ENCODE measurements at places on chromosomes 13 and 19.

GRCh38 chr13:73800011-73800410, 334.2 kb downstream of the KLF12 start:
- DNase-seq, result no peak

GRCh38 chr19:44810234-44811121, 1.6 kb downstream of the BCAM start:
- DNase-seq, result no peak

- no peak for DNase-seq
Measured at GRCh38 chr13:97583907-97584497, 150.0 kb downstream of the RAP2A start.

GRCh38 chr13:59356607-59357006, 807.1 kb downstream of the DIAPH3 start:
- DNase-seq, result no peak

- no peak for DNase-seq
Measured at GRCh38 chr13:50068508-50068907, 53.3 kb downstream of the KCNRG start.

GRCh38 chr13:64849196-64849595, 2380.9 kb downstream of the PCDH9 start:
- DNase-seq, result no peak

DNA sequence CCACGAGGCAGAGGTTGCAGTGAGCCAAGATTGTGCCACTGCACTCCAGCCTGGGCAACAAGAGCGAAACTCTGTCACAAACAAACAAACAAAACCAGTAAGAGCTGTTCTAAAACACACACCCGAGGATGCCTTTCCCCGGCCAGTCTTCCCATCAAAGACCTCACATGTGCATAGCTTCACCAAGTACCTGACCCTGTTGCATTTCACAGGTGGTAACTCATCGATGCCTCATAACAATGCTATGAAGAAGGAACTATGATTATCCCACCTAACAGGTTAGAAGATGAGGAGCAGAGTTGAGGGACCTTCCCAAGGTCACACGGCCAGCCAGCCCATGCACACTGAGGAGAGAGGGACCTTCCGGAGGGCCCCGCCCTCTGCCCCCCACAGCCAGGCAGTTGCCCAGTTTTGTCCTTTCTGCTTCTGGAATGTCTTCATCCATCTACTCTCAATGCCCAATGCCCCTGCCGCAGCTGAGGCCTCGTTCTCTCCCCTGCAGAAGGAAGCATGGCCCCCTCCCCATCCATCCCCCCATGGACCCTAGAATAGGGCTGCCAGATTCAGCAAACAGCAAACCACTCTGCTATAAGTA, 16.8 kb upstream of the LENG8 start:
- DNase-seq, result no peak

GRCh38 chr19:43474986-43475705, 9.7 kb upstream of the LYPD3 start:
- DNase-seq, result peak; percentile 90

DNA sequence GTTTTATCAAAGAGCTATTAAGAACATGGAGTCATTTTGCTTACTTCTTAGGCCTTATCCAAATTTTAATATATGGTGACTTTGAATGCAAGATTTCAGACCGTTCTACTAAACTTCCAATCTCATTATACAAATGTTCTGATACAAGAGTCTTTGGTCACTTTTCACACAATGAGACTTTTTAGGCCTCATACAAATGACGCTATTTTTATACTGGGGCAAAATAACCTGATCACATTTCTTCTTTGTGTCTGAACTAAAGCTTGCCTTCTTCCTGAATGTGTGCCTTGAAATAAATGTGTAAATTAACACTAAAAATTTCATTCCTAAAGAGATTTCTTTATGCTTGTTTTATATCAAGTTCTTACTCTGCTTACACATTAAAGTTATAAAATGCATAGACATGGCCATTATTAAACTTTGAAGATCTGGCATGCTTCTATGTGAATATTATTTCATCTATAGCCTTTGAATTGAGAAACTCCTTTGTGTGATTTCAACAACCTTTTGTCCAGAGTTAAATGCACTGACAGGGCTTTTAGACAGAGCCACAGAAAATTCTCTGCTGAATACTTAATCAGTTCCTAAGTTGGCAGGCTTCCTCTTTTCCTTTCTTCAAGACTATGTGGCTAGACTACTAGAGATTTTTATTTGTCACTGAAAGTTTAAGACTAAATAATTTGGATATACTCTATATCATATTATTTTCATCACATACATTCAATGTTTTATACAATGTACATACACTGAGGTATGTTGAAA, 86.1 kb downstream of the EDNRB start:
- peak; percentile 75 for DNase-seq

- DNase-seq, result no peak
Measured at GRCh38 chr13:86563308-86563707, 764.1 kb upstream of the SLITRK6 start.

GRCh38 chr13:38346764-38347163, 2.9 kb upstream of the UFM1 start:
- DNase-seq, result no peak

DNA sequence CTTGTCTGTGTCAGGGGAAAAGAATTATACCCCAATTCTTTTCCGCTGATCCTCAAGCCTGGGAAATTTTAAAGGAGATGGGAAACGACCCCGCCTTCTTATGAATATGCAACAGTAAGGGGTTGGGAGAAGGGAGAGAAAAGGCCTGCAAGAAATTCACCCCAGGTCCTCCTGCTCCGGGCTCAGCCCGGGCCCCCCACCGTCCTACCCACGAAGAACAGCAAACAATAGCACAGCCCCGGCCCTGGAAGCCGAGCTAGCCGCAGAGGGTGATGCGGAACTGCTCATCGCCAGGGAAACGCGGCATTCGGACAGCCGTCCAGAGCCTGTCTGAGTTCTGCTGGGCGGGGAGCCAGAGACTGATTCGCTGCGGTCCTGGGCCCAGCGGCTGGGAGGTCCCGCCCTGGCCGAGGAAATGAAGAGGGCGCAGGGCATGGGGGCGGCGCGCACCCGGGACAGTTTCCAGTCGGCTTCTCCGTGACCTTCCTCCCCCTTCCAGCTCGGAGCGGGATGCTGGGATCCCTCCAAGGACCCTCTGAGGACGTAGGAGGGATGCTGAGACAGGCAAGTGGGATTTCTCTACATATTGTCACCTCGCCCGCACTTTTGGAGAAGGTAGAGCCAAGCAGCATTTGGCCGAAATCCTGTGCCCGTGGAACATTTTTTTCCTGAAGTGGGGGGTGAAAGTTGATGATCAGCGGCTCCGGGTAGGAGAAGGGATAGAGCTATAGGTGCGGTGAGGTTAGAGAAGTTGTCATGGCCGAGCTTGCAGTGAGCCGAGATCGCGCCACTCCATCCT, 82.3 kb upstream of the C1QTNF9B start:
- DNase-seq, result peak; percentile 22

- DNase-seq, result peak; percentile 31
Measured at GRCh38 chr13:95204231-95204765, 97.0 kb downstream of the ABCC4 start.

DNA sequence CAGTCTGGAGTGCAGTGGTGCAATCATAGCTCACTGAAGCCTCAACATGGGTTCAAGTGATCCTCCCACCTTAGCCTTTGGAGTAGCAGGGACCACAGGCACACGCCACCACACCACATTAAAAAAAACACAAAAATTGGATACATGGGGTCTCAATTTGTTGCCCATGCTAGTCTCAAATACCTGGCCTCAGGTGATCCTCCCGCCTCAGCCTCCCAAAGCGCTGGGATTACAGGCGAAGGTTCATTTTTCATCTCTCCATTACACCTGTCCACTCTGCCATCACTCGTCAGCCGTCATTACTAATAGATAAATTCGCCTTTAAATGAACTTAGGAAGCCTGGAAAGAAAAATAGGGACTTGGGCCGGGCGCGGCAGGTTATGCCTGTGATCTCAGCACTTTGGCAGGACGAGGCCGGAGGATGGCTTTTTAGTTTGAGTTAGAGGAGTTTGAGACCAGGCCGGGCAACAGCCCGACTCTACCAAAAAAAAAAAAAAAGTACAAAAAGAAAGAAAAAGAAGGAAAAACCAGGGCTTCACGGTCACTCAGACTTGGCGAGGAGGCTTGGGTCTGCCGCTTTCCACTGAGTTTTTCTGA, 685 bp upstream of the SUPT5H start:
- no peak for DNase-seq

GRCh38 chr13:103625194-103625593, 559.0 kb upstream of the SLC10A2 start:
- DNase-seq, result no peak

- no peak for DNase-seq
Measured at GRCh38 chr13:94707400-94708021, 4.8 kb downstream of the SOX21 start.

DNA sequence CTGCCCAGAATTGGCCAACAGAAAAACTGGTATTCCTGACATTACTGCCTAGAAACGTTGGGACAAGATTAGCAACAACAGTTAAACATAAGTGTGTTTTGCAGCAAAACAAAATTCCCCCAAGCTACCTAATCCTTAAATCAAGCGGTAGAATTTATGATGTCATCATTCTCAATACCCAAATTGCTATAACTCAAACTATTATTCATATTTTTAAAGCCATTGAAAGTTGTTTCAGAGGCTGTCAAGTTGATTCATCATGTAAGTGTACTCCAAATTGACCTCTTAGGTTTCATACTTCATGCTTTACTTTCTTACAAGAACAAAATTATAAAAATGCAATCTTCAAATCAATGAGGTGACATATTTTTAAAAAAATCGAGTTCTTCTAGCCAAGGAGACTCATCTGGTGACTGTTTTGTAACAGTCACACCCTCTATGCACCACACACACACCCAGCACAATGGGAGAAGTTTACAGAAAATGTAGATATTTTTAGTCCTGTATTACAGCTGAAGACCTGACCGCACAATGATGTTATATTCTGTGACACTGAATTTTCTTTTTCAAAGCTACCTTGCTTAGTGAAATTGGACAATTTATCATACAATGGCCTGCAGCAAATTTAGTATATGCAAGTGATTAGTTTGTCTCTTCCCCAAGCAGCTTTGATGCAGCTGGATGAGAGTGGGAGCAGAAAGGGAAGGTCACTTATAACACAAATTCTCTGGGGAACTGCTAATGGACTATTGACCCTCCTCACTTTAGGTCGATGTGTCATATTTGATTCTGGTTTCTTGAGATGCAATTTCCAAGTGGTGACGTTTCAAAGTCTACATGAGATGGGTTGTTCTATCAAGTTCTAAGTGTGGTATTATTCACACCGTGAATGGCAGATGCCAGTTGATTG, 345.3 kb upstream of the OBI1 start:
- DNase-seq, result no peak

- no peak for DNase-seq
Measured at GRCh38 chr13:62003452-62003851, 587.8 kb upstream of the PCDH20 start.

DNA sequence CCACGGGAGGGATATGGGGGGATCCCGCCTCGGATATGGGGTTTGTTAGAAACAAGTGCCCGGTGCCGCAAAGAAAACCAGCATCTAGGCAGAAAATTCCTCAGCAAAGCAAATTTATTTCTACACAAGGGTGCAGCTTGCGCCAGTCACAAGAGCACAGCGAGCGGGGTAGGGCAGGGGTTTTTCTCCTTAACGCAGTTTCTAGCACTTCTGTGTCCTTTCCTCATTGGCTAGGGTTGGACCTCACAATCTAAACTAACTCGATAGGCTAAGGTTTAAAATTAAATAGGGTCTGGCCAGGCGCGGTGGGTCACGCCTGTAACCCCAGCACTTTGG, 595 bp downstream of the ZNF440 start:
- DNase-seq, result peak; percentile 17

- no peak for DNase-seq
Measured at GRCh38 chr19:12034620-12035019, 859 bp downstream of the ZNF433 start.

DNA sequence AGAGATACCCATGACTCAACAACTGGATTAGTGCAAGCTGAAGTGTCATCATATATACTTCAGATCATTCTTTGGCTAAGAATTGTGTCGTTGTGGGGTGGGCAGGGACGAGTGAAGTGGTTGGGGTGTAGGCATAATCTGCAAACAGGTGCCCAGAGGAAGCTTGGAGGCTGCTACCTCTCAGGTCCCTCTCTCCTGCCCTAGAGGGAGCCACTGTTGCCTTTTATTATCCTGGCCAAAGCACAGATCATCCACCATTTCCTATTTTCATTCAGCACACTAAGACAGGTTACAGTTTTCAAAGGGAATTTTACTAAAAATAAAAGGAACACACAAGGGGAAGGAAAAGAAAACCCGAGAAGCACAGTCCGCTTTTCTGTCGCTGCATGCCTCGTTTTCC, 126.6 kb downstream of the HS6ST3 start:
- no peak for DNase-seq

DNA sequence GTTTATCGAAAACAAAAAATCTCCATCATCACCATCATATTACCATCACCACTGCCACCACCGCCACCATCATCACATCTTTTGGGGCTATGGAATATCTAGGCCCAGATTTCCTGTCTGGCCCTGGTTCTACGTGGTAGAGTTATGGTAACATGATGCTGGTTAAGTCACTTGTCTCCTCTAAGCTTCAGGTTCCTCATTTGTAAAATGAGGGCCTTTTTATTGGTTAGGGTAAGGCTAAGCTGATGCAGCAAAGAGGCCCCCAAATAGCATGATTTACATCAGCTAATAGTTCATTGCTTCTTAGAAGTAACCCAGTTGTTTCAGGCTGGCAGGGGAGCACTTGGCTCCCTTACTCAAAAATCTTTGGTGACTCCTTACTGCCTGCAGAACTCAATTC, 37.9 kb downstream of the PCDH8 start:
- no peak for DNase-seq

- DNase-seq, result peak; percentile 19
Measured at GRCh38 chr19:16779539-16780163, 49.5 kb upstream of the SIN3B start.

GRCh38 chr19:27865927-27866777, 1346.8 kb downstream of the UQCRFS1 start:
- DNase-seq, result no peak

- no peak for DNase-seq
Measured at GRCh38 chr13:64397701-64398100, 2832.4 kb downstream of the PCDH9 start.

GRCh38 chr19:7224209-7224686, 70.0 kb downstream of the INSR start:
- no peak for DNase-seq

DNA sequence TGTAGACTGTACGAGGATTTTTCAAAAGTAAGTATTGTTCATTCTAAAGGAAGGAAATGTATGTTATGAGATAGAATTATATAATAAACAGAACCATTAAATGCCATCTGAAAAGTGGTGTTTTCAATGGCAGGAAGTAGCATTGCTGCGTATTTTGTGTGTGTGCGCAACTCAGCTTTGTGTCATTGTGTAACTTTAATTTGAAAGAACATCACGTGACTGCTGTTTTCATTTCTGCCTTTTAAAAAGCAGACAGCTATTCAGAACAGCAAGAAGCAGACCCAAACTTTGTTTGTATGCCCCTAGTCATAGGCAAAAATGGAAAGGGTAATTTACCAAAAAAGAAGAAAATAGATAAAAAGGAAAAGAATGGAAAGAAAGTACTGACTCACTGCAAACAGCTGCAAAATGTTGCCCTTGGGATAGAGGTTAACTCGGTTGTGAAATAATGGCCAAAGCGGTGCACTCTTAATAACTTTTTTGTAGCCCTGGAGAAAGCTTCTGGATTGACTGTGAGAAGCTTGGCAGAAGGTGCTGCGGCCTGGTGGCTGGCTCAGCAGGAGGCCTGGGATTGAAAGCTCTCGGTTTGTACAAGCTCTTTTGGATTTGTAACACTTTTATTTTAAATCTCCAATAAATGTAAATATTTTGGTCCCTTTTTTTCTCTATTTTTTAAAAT, 97.3 kb downstream of the GGACT start:
- DNase-seq, result peak; percentile 54

- DNase-seq, result no peak
Measured at GRCh38 chr19:2511570-2511969, 35.6 kb downstream of the GADD45B start.

GRCh38 chr13:100388923-100389322, 199.7 kb downstream of the GGACT start:
- no peak for DNase-seq
